Ureter (tissue), 1 donor: ENCODE measurements at places on chromosomes 1 and 21. TPM values are rescaled to one million over a fixed set of nuclear protein-coding genes. Genes with fewer than 3 reads are reported as not detected.

The CRYAA gene
- total RNA-seq: not detected

The RHOU gene
- 38.7 TPM for total RNA-seq

GRCh38 chr21:28604946-28605537 lies 387.6 kb downstream of the LTN1 start:
- DNase-seq: no peak

The SLAMF7 gene
- total RNA-seq: 24.0 TPM

- no peak for DNase-seq
Measured at GRCh38 chr1:94738371-94738770, 81.8 kb upstream of the SLC44A3 start.

DNA sequence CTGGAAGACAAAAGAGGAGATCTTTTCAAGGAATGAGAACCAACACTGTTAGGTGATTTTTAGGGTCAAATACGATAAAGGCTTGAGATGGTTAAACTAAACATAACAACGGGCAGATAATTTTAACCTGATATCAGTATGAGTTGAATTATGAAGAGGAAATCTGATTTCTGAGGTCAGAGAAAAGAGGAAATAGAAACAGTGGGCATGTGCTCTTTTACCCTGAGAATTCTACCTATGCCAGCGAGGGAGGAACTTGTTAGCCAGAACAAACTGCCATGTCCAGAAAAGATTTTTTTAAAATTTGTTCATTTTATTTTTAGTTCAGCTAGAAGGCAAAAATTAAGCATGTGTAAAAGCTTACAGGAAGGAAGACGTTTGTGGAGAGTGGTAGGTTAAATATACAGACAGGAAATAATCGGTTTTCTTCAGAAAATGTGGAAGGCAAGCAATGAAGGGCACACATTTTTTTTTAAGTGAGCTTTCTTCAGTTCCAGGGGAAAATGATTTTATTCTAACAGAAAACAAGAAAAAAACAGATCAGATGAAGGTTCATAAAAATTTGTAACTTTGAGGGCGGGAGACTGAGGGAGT lies 1745.3 kb downstream of the MRPL39 start:
- no peak for DNase-seq

GRCh38 chr1:175889848-175890247 lies 146.5 kb upstream of the TNR start:
- DNase-seq: peak; percentile 17

The UBASH3A gene
- 1.4 TPM for total RNA-seq

DNA sequence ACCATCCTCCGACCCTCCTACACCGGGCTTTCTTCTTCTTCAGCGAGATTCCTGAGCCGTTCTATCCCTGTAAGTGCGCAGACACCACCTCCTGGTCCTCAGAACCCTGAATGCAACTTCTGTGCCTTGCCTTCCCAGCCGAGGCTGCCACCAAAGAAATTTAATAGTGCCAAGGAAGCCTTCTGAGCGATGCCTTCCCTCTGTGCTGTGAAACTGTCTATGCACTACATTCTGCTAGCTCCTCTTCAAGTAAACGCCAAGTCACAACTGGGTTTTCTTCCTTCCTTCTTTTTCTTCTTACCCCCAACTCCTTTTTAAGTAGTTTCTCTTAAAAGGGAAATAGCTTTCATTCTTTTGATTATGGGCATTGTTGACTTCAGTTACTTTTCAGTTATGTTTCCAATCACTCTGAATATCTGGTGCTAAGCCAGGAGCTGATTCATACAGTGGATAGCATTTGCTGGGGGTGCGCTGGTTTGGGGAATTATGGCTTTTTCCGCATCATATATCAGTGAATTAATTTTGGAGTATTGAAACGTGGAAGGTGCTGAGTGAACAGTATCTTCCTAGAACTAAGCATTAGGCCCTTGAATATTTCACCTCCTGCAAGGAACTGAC lies 38.6 kb upstream of the GPR88 start:
- no peak for DNase-seq

DNA sequence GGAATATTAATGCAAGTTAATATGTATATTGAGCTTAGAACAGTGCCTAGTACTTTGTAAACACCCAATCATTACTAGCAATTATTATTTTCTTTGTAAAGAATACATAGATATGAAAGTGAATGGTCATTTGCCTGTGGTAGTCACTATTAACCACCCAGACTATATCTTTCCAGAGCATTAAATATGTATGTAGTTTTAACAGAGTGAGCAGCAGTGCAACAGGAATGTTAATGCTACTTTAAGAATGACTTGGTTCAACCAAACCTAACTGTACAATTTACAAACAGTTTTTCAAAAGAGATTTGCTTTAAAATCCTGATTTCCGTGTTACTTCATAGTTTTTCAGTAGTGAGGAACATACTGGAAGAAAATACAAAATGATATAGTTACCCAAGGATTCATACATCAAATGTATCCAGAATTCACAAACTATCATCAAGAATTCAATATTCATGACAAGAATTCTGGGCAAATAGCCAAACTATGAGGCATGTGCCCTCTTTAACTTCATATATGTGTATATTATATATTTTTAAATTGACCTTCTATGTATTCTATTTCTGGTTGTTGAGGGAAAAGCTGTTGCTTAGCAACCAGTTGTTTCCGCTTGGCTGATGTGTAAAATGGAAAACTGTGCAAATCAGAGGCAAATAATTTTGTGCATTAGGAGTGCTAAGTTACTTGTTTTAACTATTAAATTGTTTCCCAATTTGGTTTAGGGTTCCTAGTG lies 34.9 kb upstream of the IVNS1ABP start:
- no peak for DNase-seq

The MATN1 gene
- total RNA-seq: not detected

The USH2A gene
- 0.23 TPM for total RNA-seq

DNA sequence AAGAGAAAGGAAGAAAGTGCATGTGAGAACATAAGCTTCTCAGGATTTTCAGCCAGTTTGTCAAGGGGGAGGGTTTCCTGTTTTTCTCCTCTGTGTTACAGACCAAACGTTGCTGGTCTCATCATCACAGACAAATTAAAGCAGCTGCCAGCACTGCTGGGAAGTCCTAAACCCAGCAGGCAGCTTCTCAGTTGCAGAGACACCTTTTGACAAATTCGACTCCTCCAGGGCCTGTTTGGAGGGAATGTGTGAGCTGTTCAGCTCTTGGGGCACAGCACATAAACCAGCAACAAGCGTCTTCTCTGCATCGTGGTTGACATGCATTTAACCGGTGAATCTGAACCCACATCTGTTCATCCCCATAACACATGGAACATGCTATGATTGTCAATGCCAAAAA lies 454.6 kb upstream of the RUNX1 start:
- DNase-seq: no peak

- DNase-seq: peak; percentile 71
Measured at GRCh38 chr1:109792056-109792831, 28.5 kb upstream of the EPS8L3 start.

The ANGPTL1 gene
- total RNA-seq: 26.3 TPM

The EEIG2 gene
- total RNA-seq: 24.1 TPM

DNA sequence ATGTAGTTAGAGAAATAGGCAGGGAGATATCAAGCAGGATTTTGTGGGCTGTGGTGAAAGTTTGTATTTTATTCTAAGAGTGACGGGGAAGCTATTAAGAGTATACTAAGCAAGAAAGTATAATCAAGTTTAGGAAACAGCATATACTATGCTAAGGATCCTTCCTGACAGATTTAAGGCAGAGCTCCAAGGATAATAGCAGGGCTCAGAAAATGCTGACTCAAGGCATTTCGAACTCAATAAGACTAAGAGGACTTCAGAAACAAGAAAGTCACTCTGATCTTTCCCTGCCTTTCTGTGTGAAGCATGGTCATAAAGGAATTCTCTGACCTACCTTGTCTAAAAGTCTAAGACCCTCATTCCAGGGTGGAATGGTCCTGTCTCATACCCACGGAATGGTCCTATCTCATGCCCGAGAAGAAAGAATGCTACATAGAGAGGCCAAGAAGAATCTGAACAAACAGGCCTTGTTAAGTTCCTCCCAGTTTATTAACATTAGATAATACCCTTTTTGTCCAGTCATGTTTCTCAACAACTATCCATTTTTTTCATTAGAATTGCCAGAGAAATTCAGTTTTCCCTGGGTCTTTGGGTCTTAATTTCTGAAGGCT lies 59.1 kb downstream of the HFM1 start:
- no peak for DNase-seq

- DNase-seq: no peak
Measured at GRCh38 chr21:46416551-46416950, 42.1 kb upstream of the DIP2A start.
